ENCODE measurements at places on chromosomes 1 and 21.

GRCh38 chr1:177133977-177134538, 30.5 kb downstream of the ASTN1 start:
- no peak for DNase-seq

DNA sequence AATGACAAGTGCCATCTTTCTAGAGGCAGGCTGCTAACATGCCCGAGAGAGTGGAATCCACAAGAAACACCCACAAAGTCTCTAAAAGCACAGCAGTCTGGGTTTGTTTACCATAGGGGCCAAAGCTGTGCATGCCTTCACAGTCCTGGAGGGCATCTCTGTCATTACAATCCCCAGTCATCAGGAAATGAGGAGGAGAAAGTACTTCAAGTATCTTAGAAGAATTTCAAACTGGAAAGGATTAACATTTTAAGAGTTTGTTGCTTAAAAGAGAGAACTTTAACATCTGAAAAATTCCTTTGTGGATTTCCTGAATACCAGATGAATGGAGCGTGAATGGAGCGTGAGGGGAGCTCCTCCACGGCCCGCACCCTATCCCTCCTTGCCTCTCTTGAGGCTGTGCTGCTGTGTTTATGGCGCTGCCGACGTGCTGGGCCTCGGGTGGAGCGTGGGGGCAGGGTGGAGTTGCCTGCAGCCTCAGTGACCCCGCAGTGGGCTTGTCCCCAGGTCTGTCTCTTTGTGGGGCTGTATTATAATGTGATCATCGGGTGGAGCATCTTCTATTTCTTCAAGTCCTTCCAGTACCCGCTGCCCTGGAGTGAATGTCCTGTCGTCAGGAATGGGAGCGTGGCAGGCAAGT, 23.3 kb downstream of the SLC6A17 start:
- DNase-seq, result no peak

GRCh38 chr1:35808450-35809113, 766 bp downstream of the AGO4 start:
- DNase-seq, result peak; percentile 83

DNA sequence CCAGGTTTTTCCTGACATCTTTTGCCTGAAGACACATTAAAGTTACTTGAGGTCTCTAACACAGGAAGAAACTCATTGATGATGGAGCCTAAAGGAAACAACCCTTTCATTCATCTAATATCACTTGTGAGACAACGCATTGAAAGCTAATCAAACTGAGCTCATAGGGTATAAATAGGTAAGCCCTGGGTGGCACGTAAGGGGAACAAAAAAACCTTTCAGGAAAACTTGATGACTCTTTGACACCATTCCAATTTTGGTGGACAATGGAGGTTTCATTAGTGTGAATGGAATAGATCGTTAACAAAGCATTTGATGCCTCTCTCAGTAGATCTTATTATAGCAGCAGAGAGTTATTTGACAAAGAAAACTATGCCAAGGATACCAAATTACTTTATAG, 80.7 kb upstream of the DUSP10 start:
- DNase-seq, result no peak

GRCh38 chr1:6412896-6413295, 6.8 kb downstream of the HES2 start:
- DNase-seq, result no peak

GRCh38 chr1:59410457-59410856, 113.6 kb downstream of the FGGY start:
- DNase-seq, result no peak

GRCh38 chr21:44407493-44407892, 47.8 kb upstream of the LRRC3 start:
- peak; percentile 8 for DNase-seq

Measured in suprapubic skin (tissue), 4 donors.